ENCODE measurements at places on chromosomes 5 and 9. TPM values are rescaled to one million over a fixed set of nuclear protein-coding genes. Genes with fewer than 3 reads are reported as not detected.

Gene CCDC187
- polyA plus RNA-seq: 0.03 TPM

Gene RRAGA
- 80.7 TPM for polyA plus RNA-seq

Gene FAM221B
- not detected for polyA plus RNA-seq

Gene MEGF10
- polyA plus RNA-seq: not detected

Gene ANKDD1B
- polyA plus RNA-seq: 0.07 TPM

Gene GABRB2
- not detected for polyA plus RNA-seq

Gene NEUROG1
- polyA plus RNA-seq: not detected

Gene TMEM252
- polyA plus RNA-seq: not detected

Gene EPB41L4B
- polyA plus RNA-seq: 3.7 TPM

Measured in foreskin keratinocyte (primary cell).